ENCODE measurements at places on chromosomes 5 and 9. TPM values are rescaled to one million over a fixed set of nuclear protein-coding genes. Genes with fewer than 3 reads are reported as not detected.

GABRB2 gene
- total RNA-seq, result 3.2 TPM

- no peaks in the 10 kb centered on the region for H3K4me1 ChIP-seq
- no peak overlapping the region for H3K4me3 ChIP-seq
- no peaks in the 10 kb centered on the region for H3K36me3 ChIP-seq
- H3K27me3 ChIP-seq, result no peaks in the 10 kb centered on the region
- no peak for DNase-seq
- no peak overlapping the region for H3K27ac ChIP-seq
Observed at GRCh38 chr9:123609844-123610243, 253.8 kb downstream of the CRB2 start.

DNA sequence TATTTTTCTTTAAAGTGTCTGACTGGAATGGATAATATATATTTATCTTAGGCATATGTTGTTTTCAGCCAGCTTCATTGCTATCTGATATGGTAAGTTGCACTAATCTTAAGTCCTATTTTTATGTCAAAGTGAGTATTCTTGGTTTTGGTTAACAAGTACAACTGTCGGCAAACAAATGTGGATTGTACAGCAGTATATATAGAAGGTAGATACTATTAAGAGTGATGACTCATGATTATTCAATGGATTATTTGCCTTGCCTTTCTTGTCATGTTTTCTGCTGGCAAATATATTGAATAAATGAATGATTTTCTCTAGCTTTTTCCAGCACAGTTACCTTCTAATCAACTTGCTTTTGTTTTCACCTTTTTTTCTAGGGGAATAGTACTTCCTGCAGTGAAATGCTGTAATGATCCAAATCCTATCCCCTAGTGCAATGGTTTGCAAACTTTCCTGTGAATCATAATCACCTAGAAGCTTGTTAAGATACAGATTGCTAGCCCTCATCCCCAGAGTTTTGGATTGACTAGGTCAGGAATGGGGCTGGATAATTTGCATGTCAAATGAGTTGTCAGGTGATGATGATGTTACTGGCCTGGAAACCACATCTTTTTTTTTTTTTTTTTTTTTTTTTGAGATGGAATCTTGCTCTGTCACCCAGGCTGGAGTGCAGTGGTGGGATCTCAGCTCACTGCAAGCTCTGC is 60.8 kb upstream of the ARRDC3 start:
- no peak overlapping the region for H3K27ac ChIP-seq
- no peak overlapping the region for H3K4me3 ChIP-seq
- H3K27me3 ChIP-seq, result no peaks in the 10 kb centered on the region
- no peak for DNase-seq
- H3K36me3 ChIP-seq, result no peaks in the 10 kb centered on the region

- no peak overlapping the region for H3K27ac ChIP-seq
- no peaks in the 10 kb centered on the region for H3K27me3 ChIP-seq
- no peaks in the 10 kb centered on the region for H3K4me1 ChIP-seq
- H3K4me3 ChIP-seq, result no peak overlapping the region
Observed at GRCh38 chr5:36158144-36158543, 6.2 kb downstream of the SKP2 start.

SDHA gene
- 230 TPM for total RNA-seq

Measured in Peyer's patch (tissue), 4 donors.